ENCODE measurements at places on chromosomes 3 and 15. TPM values are rescaled to one million over a fixed set of nuclear protein-coding genes. Genes with fewer than 3 reads are reported as not detected.

FOXL2NB gene
- not detected for total RNA-seq

C3orf49 gene
- not detected for total RNA-seq

FGD5 gene
- total RNA-seq = not detected

TMEM212 gene
- total RNA-seq = not detected

DNA sequence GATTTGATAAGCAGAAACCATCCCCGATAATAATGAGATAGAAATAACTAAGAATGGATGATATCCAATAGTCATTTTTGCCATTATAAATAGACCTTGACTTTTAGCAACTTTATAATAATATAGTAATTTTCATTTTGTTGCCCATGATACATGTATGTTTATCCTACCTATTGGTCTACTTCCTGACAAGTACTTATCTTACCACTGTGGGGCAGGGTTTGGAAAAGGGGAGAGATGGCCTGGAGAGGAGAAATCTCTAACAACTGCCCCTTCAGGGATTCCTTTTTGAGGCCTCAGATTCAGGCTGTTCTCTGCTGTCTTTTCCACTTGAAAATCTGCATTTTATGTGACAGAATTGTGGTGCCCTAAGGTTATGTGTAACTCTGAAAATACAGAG is 42.2 kb downstream of the FAM98B start:
- no peak for DNase-seq

DNA sequence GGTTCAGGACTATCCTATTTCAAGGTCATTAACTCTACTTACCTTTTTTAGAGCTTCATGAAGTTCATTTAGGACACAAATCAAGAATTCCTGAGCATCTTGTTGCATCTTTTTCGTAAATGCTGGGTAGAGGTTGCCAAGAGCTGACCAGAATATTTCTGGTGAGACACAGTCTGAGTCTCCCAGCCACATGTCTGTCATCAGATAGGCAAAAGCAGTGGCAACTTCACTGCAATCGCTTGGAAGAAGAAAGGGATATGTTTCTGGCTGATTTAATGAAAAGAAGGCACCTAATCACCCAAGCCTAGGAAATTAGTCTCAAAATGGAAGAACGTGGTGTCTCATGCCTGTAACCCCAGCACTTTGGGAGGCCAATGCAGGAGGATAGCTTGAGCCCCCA is 2.9 kb downstream of the USP50 start:
- DNase-seq = no peak

DNA sequence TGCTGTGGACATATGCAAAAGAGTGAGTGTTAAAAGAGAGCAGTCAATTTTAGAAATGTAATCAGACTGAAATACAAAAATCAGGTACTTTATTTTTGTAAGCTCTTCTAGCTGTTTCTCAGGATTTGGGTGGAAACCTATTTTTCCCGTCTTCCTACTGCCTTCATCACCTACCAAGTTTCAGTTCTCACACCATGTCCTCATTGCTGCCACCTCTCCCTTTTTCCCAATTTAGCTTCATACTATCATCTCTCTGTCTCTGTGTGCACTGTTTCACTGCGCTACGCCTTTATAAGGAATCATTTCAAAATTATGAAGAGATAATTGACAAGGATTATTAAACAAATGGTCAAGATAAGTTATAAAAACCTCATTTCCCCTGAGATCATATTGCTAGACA is 7.7 kb downstream of the SRP14 start:
- no peak for DNase-seq
